ENCODE measurements at places on chromosomes 12 and 14.

GRCh38 chr14:70077720-70078119 lies 111.0 kb downstream of the SLC8A3 start:
- no peak for DNase-seq

DNA sequence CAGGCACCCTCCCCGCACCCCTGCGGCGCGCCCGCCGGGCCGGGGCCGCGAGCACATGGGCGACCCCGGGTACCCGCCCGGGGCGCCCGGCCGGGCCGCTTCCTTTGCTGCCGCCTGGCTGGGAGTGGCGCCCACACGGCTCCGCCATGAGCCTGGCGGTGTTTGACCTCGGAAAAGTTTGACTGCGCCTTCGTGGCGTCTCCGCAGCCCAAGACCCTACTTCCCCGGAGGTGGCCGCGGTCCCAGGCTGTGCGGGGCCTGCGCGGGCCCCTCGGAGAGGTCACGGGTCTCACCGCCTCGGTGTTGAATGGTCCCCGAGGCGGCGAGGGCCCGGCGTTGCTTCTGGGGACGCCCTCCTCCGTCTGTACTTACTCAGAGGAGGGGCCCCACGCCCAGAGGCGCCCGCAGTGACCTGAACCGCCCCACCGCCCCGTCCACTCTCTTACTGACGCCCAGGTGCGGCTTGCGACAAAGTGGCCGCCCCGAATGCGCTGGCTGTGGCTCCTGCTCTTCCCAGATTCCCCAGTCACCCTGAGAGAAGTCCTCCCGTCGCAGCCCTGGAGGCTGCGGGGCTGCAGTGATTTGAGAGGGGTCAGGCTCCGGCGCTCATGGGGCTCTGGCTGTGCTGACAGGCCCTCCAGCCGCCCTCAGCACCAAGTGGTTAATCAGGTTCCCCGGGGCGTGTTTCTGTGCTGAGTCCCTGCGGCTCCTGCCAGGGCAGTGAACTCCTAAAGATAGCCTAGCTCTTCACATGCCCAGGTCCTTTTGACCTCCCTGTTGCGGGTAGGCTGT lies 5.8 kb downstream of the KMT5A start:
- peak; percentile 46 for DNase-seq

GRCh38 chr12:57451233-57451778 lies 3.8 kb upstream of the INHBE start:
- no peak for DNase-seq

- DNase-seq, result peak; percentile 36
Measured at GRCh38 chr12:62123721-62124203, 136.4 kb upstream of the USP15 start.

GRCh38 chr12:57058454-57058853 lies 8.5 kb upstream of the MYO1A start:
- DNase-seq, result no peak

DNA sequence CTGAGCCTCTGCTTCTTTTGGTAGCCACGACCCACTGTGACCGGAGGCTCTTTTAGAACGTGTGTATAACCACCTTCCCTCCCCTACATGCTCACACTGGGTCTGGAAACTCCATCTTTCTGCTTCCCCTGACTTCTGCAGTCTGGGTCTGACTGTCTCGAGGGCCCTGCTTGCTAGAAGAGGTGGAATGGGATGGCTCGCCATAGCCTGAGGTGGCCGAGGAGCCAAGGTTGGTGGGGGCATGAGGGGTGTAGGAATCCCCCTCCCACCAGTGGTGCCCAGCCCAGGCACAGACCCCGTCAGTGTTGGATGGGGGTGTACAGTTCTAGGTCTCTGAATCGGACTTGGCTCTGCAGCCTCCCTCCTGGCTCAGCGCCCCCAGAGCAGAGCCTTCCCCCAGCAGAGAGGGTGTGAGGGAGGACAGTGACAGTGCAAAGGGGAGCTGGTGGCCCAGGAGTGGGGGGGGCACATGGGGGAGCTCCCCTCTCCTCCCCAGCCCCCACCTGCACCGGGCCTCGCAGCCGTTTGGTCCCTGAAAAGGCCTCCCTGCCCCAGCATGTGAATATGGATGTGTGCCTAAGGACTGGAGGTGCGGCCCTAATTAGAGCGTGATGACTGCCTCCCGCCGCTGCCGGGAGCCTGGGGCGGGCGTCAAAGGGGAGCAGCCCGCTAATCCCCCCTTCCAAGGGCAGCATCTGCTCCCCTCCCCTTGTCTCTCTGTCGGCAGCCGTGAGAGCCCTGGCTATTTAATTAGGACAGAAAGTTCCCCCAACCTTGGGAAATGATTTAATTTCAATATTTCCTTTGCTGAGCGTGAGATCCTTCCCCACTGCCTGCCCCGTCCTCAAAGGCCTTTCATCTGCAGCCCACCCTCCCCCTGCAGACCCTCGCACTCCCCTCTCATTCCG lies 196.2 kb upstream of the C14orf180 start:
- DNase-seq, result no peak

DNA sequence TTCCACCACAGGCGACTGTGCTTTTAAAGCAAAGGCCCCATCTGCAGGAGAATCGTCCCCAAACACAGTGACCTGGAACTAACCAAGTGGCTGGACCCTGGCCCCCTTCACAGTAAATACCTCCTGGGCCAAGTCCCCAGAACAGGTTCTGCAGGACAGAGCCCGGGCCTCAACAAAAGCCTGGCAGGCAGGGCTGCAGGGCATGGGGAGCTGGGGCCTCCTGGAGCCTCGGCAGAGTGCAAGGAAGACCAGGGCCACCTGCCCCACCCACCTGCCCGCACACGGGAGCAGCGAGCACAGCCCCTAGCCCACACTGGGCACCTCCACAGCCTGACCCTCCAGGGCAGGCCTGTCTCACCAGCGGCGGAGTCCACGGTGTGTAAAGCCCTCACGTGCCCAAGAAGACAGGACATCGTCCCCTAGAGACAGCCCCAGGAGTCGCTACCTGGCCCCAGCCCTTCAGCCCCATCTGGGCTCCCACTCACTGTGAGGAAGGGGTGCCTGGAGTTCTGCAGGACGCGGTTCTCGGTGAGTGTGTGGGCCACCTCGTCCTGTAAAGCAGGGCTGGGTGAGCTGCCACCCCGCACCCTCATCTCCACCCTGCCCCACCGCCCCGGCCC lies 21.0 kb downstream of the AKT1 start:
- DNase-seq, result no peak

- DNase-seq, result no peak
Measured at GRCh38 chr14:99575043-99576023, 28.7 kb downstream of the CCDC85C start.

GRCh38 chr12:75661908-75662307 lies 150.5 kb upstream of the KRR1 start:
- DNase-seq, result no peak

DNA sequence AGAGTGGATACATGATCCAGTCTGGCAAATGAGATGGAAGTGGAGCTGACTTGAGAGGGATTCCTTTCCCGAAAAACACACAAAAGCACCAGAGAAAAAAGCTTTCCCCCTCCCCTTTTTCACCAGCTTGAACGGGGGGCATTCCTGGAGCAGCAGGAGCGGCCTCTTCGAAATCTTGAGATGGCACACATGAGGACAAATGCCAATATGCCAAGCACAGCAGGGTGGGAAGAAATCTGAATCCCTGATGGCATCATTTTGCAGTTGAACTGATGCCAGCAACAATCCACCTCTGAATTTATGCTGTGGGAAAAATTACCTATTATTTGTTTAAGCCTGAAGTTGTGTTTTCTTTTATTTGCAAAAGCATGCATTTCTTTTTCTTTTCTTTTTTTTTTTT lies 29.7 kb upstream of the BICD1 start:
- no peak for DNase-seq

GRCh38 chr12:89390802-89391673 lies 38.7 kb upstream of the DUSP6 start:
- DNase-seq, result no peak

- peak; percentile 71 for DNase-seq
Measured at GRCh38 chr12:111598637-111599452, at the start of gene ATXN2. TSS of gene ATXN2 (minus strand) at chr12:111599315. CDS start at chr12:111599034, 281 bp downstream.

- no peak for DNase-seq
Measured at GRCh38 chr12:131766382-131767107, 55.7 kb downstream of the SFSWAP start.

GRCh38 chr12:105587237-105587636 lies 256.7 kb downstream of the C12orf75 start:
- DNase-seq, result no peak

DNA sequence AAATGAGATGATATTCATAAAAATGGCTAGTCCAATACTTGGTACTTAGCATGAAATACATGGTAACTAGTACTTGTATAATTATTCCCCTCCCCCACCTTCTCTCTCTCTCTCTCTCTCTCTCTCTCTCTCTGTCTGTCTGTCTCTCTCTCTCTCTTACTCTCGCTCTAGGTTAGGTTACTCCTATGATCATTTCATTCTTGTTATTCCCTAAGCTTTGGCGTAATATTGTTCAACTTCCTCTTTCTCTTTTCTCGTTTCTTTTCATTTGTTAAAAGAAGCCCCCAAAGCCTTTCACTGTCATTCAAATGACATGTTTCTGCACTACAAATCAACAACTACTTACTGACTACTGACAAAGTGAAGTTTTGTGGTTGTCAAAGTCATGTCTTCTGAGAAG lies 89.8 kb downstream of the GRIP1 start:
- DNase-seq, result no peak

GRCh38 chr14:74519316-74520074 lies 25.9 kb downstream of the ISCA2 start:
- no peak for DNase-seq

DNA sequence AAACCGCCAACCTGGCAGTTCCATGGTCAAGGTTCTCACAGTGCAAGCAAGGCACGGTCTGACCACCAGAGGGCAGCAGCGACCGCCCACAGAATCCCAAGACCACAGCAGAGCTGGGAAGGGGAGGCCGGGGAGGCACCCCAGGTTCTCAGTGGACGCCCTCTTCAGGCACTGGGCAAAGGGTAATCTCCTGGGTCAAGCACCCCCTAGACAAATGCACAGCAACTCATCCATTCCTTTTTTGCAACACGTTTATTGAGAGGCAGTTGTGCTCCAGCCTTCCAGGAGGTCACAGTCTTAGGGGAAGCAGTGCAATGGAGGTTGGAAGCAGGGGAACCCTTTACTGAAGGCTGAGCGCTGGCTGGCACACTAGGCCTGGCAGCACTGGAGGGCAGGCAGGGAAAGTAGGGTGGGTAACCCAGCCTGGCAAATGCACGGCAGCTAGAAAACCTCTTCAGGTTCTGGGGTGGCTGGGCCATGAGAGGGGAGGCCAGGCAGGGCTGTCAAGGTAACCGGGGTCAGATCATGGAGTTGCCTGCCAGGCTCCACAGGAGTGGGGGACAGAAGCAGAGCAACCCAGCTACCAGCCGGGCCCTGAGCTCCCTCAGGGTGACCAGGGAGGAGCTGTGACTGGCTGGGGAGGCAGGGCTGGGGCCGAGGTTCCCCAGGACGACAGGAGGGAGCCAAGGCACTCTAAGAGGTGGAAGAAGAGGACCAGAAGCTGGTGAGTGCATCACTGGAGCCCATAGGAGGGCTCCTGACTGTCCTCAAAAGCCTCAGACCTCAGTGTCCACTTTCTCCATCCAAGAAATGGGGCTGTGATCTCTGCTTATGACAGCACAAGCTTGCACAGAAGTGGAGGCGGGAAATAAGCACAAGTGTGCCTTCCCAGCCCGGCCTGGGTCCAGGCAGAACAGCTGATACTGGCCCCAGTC lies 1.8 kb upstream of the RHOF start:
- peak; percentile 89 for DNase-seq

DNA sequence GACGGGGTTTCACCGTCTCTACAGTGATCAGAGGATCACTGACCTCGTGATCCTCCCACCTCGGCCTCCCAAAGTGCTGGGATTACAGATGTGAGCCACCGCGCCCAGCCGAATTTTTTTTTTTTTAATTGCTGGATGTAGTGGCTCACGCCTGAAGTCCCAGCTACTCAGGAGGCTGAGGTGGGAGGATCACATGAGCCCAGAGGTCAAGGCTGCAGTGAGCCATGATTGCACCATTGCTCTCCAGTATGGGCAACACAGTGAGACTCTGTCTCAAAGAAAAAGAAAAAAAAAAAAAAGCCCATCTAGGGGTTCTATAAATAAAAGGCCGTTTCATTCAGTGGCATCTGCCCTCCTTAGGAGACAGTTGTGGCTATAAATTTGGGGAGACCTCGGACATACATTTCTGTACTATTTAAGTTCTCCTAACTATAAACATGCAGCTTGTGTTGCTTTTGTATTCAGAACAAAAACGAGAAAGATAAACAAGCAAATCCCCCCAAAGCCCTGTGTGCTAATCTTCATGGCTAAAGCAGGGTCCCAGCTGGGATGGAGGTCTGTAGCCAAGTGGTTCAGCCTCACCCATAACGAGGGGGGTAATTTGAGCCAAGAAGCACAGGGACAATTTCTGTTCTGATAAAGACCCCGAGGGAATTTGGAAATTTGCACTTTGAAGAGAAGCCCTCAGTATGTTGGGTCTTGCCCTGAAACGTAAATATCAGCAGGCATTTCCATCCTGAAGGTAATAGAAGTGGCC lies 35.0 kb upstream of the BCL7A start:
- no peak for DNase-seq

GRCh38 chr12:116698116-116698515 lies 39.8 kb downstream of the SPRING1 start:
- no peak for DNase-seq

GRCh38 chr14:23079716-23080115 lies 15.2 kb downstream of the ACIN1 start:
- DNase-seq, result no peak

GRCh38 chr12:57735952-57736740 lies 2.4 kb downstream of the AGAP2 start:
- DNase-seq, result no peak

- DNase-seq, result no peak
Measured at GRCh38 chr14:52029881-52030280, 39.0 kb downstream of the NID2 start.

DNA sequence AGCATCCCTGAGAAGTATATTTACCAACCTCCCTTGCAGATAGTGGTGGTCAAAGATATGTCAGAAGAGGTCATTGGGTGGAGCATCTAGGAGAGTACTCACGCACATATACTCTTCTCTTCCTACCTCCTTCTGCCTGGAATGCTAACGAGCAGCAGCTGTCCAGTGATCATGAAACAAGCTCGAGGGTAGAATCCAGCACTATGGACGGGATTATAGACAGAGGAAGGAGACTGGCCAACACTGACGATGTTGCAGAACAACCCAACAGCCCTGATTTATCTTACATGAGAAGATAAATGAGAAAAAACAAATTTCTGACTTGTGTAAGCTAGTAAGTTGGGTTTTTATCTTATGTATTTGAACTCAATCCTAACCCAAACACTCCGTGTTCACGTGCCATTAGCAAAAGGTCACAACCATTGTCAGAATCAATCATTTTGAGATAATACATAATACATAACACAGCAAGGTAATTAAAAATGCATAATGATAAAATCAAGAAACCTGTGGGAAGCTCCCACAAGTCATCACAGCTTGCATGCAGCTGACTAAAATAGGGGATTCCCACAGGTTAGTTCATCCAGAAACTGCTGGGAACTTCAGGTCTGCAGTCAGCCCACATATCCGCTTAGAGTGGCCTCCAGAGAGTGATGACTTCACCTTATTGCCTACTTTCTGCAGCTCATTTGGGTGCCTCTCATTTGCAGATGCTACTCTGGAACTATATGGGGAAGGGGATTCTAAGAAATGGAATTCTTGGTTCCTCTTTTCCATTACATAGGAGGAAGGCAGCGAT lies 36.3 kb upstream of the STK38L start:
- DNase-seq, result peak; percentile 31

GRCh38 chr14:97705976-97706375 lies 908.8 kb downstream of the VRK1 start:
- no peak for DNase-seq

Data from activated naive CD8-positive, alpha-beta T cell treated with anti-CD3 and anti-CD28 coated beads, Interleukin-2, amount 50 U/mL, for 24 hours (primary cell).